ENCODE measurements at places on chromosomes 12 and 14. TPM values are rescaled to one million over a fixed set of nuclear protein-coding genes. Genes with fewer than 3 reads are reported as not detected.

ABCC9 gene
- total RNA-seq = 0.63 TPM

SYT1 gene
- total RNA-seq = 31.9 TPM

ANAPC5 gene
- total RNA-seq = 107 TPM

TAS2R13 gene
- 0.13 TPM for total RNA-seq

CLMN gene
- 4.7 TPM for total RNA-seq

LPAR5 gene
- total RNA-seq = not detected

RHEBL1 gene
- 0.34 TPM for total RNA-seq

DHRS4 gene
- total RNA-seq = 58.2 TPM

CPNE6 gene
- not detected for total RNA-seq

CCDC175 gene
- not detected for total RNA-seq

B3GNT4 gene
- total RNA-seq = not detected

KRT74 gene
- total RNA-seq = not detected

MRPL51 gene
- 264 TPM for total RNA-seq

MYH6 gene
- total RNA-seq = not detected

RFLNA gene
- total RNA-seq = not detected

GLS2 gene
- total RNA-seq = not detected

FLVCR2 gene
- 0.39 TPM for total RNA-seq

GUCY2C gene
- not detected for total RNA-seq

C12orf60 gene
- total RNA-seq = 0.53 TPM

RNASE7 gene
- total RNA-seq = not detected

ANO4 gene
- not detected for total RNA-seq

ADAMTS20 gene
- not detected for total RNA-seq

LRP1-AS gene
- not detected for total RNA-seq

WBP11 gene
- total RNA-seq = 18.5 TPM

AICDA gene
- not detected for total RNA-seq

EXD2 gene
- 7.8 TPM for total RNA-seq

SERPINA4 gene
- total RNA-seq = not detected

YAF2 gene
- total RNA-seq = 17.3 TPM
